T-cell (primary cell): ENCODE measurements at places on chromosomes 1 and 21.

DNA sequence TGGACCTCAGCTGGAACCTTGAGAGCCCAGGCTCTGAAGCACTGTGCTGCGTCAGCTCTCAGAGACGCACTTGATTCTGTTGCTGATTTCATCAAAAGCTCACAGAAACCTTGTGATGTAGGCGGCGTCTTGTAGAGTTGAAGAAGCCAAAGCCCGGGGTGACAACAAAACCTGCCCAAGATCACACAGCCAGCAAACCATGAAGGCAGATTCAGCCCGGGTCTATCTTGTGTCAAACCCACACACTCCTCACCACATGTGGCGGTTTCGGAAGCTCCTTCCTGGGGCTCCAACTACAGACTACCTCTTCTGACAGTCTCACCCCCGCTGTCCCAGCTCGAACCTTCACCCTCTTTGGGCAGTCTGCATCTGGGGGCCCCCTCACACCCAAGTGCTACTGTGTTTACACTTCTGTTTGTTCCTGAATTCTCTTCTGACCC, 50.4 kb downstream of the TENT5C start:
- DNase-seq, result peak; percentile 85

GRCh38 chr1:5525597-5526384, 466.4 kb downstream of the NPHP4 start:
- DNase-seq, result no peak

DNA sequence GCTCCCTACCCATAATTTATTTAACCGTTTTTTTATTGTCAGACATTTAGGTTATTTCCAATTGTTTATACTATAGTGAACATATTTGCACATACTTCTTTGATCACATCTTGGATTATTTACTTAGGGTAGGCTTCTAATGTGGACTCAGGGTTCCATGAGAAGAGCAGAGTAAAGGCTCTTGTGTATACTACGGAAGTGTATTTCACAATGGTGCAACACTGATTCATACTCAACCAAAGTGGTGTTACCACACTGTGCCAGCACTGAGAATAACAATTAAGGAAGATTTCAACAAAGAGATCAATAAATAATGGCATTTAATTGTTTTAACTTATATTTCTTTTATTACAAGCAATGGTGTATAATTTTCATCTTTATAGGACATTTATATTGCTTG, 251.2 kb downstream of the ZNF326 start:
- no peak for DNase-seq

- no peak for DNase-seq
Measured at GRCh38 chr1:6519491-6519934, 28.0 kb upstream of the PLEKHG5 start.

- DNase-seq, result no peak
Measured at GRCh38 chr1:93080179-93080823, 1.2 kb downstream of the MTF2 start.

- no peak for DNase-seq
Measured at GRCh38 chr1:94095112-94095637, 25.8 kb downstream of the ABCA4 start.

DNA sequence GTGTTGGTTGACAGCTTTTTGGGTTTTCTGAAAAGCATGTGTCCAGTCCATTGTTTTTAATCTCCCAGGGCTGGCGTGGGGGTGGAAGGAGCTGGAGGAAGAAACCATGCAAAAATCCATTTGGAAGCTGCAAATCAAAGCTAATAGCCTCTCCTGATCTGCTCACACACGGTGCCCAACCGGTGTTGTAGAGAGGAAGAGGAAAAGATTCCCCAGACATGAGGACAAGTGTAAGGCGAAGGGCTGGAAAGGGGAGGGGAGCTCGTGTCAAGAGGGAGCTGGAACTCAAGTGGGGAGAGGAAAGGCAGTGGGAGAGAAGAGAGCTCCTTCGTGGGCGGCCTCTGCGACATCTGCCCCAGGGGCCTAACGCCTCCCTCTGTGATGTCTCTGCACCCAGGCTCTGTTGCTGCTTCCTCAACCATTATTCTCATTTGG, 112.3 kb upstream of the IRF2BP2 start:
- no peak for DNase-seq

DNA sequence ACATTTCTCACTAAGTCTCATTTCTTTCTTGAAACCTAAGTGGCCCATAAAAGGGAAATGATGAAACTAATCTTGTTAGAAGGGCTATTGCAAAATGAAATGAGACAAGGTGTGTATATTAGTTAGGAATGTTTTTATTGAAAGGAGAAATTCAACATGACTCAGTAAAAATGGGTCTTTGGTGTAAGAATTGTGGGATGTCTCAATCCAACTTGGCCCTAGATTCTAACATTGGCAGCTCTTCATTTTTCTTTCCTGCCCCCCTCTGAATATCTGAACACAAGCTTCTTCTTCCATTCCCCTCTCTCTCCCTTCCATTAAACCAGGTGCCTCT, 26.8 kb upstream of the TARBP1 start:
- DNase-seq, result no peak

GRCh38 chr1:31798433-31799195, 17.2 kb downstream of the SPOCD1 start:
- DNase-seq, result no peak

- peak; percentile 94 for DNase-seq
Measured at GRCh38 chr1:109483672-109484518, at the start of gene ATXN7L2. TSS of gene ATXN7L2 (plus strand) at chr1:109483905. CDS start at chr1:109483954, 49 bp downstream.

DNA sequence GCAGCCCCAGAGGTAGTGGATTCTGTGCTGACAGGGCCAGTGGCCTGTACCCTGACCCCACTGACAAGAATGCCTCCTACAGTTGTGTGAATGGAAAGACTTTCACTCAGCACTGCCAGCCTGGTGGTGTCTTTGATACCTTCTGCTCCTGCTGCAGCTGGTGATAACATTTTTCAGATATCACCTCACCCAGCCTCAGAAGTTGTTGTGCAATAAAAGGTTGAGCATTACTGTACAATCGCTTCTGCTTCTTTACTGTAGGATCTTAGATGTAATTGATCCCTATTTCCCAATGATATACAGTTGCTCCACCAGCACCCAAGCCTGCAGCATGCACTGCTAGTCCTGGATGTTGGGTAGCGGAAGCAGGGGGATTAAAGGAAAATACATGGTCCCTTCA, 4.8 kb upstream of the CHIA start:
- no peak for DNase-seq

GRCh38 chr1:60600532-60600931, 481.8 kb upstream of the NFIA start:
- DNase-seq, result no peak

- DNase-seq, result no peak
Measured at GRCh38 chr1:156551066-156551643, 21.2 kb downstream of the IQGAP3 start.

- no peak for DNase-seq
Measured at GRCh38 chr1:24931146-24931467, 1.0 kb upstream of the RUNX3 start.

DNA sequence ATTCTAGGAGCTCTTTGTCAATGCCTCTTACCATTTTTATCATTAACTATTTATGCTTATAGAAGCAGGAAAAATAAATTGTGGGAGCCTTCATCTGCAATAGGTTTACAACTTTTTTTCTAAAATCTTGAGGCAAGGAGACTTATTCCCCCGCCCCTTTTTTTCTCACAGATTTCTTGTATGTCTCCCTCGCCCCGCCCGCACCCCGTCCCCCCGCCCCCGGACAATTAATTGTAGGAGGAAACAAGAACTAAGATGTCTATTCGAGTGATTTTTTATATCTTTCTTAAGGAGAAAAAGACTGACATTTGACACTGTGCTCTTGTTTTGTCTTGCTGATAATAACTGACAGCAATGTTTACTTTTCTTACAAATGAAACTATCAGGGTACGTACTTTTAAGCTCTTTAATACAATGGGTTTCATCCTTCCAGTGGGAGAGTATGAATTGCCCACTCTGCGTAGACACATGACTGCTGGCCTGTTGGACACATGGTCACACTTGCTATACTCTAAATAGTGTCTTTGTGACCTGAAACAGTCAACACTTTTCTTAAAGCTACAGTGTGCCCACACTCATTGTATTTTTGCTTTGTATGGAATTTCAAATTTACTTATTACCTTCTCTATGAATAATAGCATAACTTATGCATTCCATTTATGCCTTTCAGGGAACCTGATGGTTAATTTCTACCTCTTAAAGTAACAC, 1.5 kb upstream of the IVNS1ABP start:
- no peak for DNase-seq

GRCh38 chr1:202873026-202873425, 15.9 kb downstream of the RABIF start:
- no peak for DNase-seq

- DNase-seq, result no peak
Measured at GRCh38 chr1:243748706-243749283, 101.2 kb downstream of the AKT3 start.

DNA sequence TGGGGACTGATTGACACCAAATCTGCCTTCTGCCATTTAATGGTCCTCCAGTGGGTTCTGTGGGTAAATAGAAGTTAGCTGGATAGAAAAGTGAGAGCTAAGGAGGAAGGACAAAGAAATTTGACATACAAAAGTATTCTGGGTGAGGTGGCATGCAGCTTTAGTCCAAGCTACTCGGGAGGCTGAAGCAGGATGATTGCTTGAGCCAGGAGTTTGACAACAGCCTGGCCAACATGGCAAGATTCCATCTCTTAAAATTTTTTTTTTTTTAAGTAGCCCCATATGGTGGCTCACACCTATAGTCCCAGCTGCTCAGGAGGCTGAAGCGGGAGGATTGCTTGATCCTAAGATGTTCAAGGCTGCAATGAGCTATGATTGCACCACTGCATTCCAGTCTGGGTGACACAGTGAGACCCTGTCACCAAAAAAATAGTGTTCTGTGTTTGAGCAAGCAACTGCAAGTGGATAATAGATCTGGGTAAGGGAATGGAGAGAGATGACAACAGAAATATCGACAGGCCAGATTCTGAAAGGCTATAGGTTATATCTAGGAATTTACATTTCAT, 13.4 kb downstream of the RTCA start:
- no peak for DNase-seq
